Activated naive CD4-positive, alpha-beta T cell treated with Interleukin-2 at 50 U/mL for 16 hours (primary cell): ENCODE measurements at places on chromosomes 4 and X.

GRCh38 chr4:176376032-176376614 is 56.4 kb downstream of the SPCS3 start:
- DNase-seq, result no peak

GRCh38 chr4:1890979-1891570 is 19.9 kb downstream of the NSD2 start:
- DNase-seq, result no peak

DNA sequence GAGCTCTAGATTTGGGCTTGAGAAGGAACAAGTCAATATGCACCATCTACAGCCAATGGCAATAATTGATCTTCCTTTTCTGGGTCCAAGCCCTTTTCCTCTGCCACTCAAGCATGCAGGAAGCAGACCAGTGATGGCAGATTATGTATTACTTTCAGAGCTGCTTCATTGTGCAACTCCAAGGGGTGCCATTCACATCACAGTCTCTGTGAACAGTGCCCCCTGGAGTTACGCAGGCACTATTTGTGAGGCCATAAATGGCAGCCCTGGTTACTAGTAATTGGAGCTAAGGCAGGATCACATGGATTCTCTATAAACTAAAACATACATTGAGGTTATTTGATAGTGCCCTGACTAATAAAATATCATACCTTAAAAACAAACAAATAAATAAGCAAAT is 313.4 kb upstream of the SLC7A11 start:
- DNase-seq, result no peak

DNA sequence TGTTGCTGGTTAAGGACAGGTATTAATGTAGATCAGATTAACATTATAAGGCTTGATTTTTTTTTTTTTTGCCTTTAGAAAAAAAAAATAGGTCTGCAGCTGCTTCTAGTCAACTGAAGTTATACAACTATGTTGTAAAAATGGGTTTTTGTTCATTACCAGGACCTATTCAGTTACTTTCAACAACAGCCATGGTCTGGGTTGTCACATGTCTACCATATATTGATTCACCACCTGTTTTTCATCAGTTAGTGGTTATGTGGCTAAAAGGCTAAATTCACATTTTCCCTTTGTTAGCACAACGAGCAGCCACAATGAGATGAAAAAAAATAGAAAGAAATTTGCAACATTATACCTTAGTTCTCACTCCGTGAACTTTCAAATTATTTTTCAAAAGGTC is 45.5 kb downstream of the GLRB start:
- no peak for DNase-seq

GRCh38 chr4:83240379-83240875 is 44.2 kb downstream of the COQ2 start:
- DNase-seq, result no peak

GRCh38 chr4:25870081-25870480 is 7.3 kb upstream of the SEL1L3 start:
- no peak for DNase-seq

GRCh38 chr4:159856451-159856850 is 753.6 kb downstream of the RAPGEF2 start:
- no peak for DNase-seq

GRCh38 chrX:72110051-72110875 is 21.5 kb downstream of the RTL5 start:
- no peak for DNase-seq

DNA sequence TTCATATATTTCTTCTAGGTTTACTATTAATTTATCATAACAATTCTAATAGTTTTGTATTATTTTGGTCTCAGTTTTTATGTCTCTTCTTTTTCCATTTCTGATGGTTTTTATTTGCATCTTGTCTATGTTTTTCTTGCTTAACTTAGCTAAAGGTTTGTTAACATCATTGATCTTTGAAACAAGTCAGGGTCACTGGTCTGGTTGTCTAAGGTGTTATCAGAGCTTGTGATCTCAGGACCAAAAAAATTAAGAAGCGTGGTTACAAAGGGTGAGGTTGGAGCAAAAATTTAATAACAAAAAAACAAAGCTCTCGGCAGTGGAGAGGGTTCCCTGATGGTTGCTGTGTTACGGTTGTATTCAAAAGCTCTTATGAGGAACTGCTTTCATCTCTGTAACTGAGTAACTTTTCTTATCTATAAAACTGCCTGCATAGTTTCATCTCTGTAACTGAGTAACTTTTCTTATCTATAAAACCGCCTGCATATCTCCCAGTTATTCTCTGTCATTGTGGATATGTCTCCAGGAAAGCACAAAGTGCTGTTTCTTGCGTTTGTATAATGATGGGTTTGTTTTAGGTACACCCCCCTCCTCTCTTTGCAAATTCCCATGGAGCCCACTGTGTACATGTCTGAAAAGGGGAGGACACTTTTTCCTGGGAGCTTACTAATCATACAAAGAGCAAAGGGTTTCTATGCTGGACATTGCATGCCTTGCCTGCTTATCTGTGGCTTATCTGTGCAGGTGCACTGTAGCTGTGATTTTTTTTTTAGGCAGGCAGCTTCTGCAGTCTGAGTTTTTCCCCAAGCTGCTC is 62.4 kb upstream of the UGT2B15 start:
- no peak for DNase-seq

GRCh38 chr4:149605601-149606378 is 209.9 kb downstream of the IQCM start:
- no peak for DNase-seq

GRCh38 chrX:6071731-6072130 is 156.9 kb downstream of the NLGN4X start:
- no peak for DNase-seq

DNA sequence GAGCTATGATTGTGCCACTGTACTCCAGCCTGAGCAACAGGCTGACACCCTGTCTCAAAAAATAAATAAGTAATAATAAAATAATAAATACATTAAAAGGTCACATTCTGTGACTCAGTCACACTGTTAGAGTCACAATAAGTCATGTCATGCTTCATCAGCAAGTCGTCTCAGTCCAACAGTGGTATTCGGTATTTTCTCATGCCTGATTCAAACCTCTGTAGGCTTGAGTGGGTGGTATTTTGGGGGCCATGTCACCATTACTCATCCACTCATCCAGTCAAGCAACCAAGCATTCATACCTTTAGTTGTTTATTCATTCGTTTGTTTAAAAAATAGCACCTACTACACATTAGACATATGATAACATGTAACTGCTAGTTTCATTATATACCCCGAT is 46.9 kb downstream of the SUPT20HL2 start:
- no peak for DNase-seq

DNA sequence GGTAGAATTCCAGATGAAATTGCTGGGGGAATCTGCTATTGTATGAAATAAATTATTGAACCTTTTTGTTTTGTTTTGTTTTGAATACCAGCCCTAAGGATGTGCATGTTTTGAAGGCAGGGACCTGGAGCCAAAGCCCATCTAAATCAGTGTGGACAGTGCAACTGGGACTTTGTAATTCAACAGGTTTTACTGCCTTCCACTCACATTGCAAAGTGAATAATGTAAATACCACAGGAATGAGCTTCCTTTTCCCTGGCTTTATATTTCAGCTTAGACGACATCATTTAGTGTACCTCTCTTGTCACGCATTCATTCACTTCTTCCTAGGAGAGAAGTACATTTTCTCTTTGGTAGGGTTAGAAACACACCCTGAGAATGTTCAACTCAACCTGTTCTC is 795.0 kb downstream of the CENPC start:
- no peak for DNase-seq

DNA sequence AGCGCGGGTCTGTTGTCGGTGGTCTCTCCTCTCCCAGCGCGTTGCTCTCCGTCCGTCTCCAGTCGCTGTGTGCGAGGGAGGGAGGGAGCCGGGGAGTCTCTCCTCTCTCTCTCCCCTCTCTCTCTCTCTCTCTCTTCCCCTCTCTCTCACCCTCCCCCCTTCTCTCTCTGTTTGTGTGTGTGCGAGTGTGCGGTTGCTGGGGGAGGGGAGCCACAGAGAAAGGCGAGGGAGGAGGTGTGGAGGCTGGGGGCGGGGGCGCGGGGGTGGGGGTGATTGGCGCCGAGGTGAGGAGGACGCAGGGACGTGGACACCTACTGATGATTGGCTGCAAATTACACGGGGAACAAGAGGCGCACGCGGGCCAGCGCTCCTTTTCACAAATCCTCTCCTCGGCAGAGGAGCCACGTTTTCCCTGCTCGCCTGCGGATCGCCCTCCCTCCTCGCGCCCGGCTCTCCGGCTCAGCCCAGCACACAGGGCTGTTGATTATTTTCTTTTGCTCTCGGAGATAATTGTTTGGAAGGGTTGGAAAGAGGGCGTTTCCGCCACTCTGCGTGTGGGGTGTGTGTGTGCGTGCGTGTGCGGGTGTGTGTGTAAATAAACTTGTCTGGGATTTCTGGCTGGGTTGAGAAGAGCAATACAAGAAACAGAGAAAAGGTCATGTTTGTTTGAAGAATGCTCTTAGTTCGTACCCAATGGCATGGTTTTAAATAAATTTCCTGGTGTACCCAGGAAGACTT is at the start of gene CXXC4:
Gene CXXC4, minus strand, starts transcription at position 73 of the 738 bp plus-strand sequence. CDS start 3,092 bp downstream, outside the sequence.
- peak; percentile 3 for DNase-seq

GRCh38 chr4:39470402-39470801 is 11.5 kb downstream of the LIAS start:
- no peak for DNase-seq

DNA sequence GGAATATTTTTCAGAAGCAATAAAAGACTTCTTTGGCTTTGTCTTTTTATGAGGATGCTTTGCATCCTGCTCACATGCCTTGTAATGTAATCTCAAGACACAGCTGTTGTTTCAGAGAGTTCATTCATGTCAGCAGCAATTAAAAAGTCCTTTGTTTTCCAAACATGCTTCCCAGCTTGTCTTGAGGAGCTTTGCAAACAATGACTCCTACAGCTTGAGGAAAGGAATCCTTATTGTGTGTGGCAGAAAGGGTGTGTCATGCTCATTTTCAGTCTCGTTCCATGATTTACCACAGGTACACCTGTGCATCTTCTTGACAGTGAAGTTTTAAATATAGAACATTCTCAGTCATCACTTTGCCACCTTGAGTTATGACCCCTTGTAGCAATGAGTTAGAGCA is 139.2 kb upstream of the AADAT start:
- no peak for DNase-seq

- DNase-seq, result no peak
Measured at GRCh38 chrX:121216641-121217374, 169.4 kb downstream of the GLUD2 start.
